ENCODE measurements at places on chromosomes 16 and 17.

GRCh38 chr17:9101356-9101755 is 80.0 kb downstream of the NTN1 start:
- no peak for DNase-seq

GRCh38 chr17:29216856-29217255 is 29.8 kb upstream of the CRYBA1 start:
- no peak for DNase-seq

DNA sequence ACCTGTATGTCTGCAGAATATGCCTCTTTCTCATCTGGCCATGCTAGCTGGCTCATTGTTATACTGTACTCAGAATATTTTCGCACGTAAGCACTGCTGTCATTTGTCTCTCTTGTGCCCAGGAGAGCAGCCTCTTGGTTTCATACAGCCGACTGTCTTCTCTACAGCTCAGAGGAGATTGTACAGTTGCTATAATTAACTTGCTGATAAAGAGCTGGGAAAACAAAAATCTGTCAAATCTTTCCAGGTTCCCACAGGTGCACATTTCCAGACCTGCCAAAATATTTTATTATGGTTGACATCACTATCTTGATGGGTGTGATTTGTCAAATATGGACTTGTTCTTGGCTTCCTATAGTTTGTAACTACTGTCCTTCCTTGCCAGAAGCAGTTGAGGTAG is 122.7 kb downstream of the FTO start:
- DNase-seq: no peak

DNA sequence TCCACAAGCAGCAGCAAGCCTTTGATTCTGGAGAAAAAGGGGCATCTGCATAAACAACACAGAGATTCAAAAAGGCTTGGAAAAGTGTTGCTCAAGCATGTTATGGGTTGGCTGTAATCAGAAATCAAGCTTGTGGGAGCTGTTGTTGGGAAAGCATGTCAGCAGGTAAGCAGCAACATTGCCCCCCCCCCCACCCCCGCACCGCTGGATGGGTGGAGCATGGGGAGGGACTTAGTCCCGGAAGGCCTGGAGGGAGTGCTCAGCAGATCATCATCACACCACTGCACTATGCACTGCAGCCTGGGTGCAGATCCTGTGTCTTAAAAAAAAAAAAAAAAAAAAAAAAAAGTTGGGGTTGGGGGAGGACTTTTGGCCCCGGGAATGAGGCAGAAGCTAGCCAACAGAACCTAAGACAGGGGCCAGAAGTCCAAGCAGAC is 16.8 kb upstream of the AKAP1 start:
- no peak for DNase-seq

DNA sequence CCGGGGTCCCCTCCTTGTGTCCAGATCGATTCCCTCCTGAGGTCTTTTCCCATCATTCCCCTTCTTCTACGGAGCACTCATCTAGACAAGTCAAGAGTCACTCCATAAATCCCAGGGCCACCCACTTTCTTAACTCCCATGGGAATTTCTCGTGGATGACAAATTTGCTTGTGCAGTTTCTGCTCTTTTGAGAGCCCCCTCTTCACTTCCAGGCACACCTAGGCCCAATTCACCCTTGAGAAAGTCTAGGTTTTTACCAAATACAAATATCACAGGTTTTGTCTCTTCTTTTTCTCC is 522 bp upstream of the POLDIP2 start:
- no peak for DNase-seq

GRCh38 chr16:27531826-27532800 is 17.6 kb downstream of the GTF3C1 start:
- DNase-seq: no peak

- DNase-seq: no peak
These were observed 26.8 kb downstream of the SIAH1 start for GRCh38 chr16:48358419-48358818.

- no peak for DNase-seq
These were observed 197.0 kb downstream of the IRF8 start for GRCh38 chr16:86095906-86096485.

GRCh38 chr16:70162041-70162451 is 11.5 kb upstream of the CLEC18C start:
- DNase-seq: no peak

DNA sequence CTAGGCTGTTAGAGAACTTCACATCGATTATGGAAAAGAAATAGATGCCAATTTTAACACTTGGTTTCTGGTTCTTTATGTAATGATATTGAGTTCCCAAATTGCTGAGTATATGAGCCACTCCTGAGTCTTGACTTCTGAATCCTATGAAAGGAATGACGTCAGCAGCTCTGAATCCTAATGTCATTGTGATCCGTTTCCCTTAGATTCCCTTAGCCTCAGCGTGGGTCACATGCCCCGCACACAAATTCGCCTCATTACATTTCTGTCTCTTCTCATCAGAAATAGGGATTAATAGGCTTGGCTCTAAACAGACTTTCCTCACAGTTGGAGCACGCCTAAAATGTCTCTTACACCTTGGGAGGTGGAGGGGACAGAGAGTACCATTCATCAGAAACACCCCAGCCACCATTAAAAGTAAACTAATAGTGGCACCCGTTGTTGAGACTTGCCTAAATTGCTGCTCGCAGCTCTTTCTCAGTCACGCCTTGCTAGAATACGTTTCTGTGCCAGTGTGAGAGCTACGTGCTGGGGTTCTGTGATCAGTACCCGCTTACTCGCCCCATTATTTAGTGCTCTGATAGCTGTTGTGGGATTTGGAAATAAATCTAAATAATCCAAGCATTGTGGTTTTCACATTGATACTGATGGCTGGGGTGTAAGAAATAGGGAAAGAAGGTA is 7.1 kb downstream of the MRM3 start:
- no peak for DNase-seq

GRCh38 chr17:2724784-2725164 is 13.2 kb upstream of the CLUH start:
- peak; percentile 54 for DNase-seq

DNA sequence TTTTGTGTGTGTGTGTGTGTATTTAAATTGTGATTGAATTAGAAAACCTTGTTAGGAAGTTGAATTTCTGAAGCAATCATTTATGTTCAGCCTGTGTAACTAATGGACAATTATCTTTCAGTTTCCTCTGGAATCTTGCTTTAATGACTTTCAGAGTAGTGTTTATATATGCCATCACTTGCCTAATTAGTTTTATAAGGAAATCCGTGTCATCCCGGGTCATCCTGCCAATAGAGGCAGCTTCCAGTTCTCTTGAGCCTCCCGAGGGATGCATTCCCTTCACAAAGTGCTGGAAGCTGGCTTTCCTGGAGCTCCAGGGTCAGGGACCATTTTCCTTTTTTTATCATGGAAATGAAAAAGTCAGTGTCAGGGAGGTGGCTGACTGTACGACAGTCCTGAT is 42.9 kb downstream of the PRKCA start:
- DNase-seq: no peak

Measured in colonic mucosa (tissue), 4 donors.